ENCODE measurements at places on chromosomes 12 and 14. TPM values are rescaled to one million over a fixed set of nuclear protein-coding genes. Genes with fewer than 3 reads are reported as not detected.

The C12orf54 gene
- not detected for total RNA-seq

The PLEKHG7 gene
- total RNA-seq, result not detected

The PIK3C2G gene
- not detected for total RNA-seq

The ALG10 gene
- total RNA-seq, result 7.4 TPM

The CCDC184 gene
- 2.7 TPM for total RNA-seq

The IL31 gene
- total RNA-seq, result not detected

The SLC5A8 gene
- total RNA-seq, result not detected

The RAB2B gene
- 17.5 TPM for total RNA-seq

The SERPINA4 gene
- total RNA-seq, result 0.08 TPM

The PLEKHG3 gene
- 26.2 TPM for total RNA-seq

The CD9 gene
- 288 TPM for total RNA-seq

The IFI27L1 gene
- total RNA-seq, result 19.4 TPM

The LRRC10 gene
- total RNA-seq, result not detected

The KRT71 gene
- total RNA-seq, result not detected

The SLC25A21 gene
- total RNA-seq, result 1.2 TPM

The RD3L gene
- not detected for total RNA-seq

The DPPA3 gene
- total RNA-seq, result not detected
